ENCODE measurements at places on chromosomes 2 and 18.

DNA sequence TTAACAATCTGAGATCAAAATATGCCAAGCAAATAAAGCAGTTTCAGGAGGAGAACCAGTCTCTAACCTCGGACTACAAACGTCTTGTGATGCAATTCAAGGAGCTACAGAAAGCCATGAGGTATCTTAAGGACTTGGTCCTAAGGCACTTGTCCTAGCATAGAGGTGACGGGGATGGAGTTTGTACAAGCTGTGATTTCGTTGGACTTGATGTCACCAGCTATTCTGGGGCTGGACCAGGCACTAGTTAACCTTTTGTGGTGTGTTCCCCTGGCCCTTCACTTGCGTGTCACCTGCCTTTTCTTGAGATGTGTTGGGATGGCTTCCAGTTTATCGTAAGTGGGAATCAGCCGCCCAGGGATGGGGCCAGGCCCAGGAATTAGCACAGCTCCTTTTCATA, 33.7 kb downstream of the OTOF start:
- DNase-seq: no peak

DNA sequence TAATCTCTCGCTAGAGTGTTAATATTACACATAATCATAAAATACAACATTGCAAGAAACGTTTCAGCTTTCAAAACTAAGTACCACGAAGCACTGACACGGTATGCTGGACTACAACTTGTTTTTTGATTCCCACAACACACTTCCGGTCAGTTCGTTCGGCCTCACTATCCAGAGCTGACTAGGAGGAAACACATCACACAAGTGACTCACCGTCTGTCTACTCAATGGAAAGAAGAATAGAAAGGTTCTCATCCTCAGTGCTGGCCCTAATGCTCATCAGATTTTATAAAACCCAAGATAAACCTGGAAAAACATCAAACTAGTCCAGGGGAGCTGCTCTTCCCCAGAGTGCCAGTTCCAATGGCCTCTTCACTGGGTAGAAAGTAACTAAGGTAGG, 42.9 kb downstream of the ZNF385B start:
- no peak for DNase-seq

DNA sequence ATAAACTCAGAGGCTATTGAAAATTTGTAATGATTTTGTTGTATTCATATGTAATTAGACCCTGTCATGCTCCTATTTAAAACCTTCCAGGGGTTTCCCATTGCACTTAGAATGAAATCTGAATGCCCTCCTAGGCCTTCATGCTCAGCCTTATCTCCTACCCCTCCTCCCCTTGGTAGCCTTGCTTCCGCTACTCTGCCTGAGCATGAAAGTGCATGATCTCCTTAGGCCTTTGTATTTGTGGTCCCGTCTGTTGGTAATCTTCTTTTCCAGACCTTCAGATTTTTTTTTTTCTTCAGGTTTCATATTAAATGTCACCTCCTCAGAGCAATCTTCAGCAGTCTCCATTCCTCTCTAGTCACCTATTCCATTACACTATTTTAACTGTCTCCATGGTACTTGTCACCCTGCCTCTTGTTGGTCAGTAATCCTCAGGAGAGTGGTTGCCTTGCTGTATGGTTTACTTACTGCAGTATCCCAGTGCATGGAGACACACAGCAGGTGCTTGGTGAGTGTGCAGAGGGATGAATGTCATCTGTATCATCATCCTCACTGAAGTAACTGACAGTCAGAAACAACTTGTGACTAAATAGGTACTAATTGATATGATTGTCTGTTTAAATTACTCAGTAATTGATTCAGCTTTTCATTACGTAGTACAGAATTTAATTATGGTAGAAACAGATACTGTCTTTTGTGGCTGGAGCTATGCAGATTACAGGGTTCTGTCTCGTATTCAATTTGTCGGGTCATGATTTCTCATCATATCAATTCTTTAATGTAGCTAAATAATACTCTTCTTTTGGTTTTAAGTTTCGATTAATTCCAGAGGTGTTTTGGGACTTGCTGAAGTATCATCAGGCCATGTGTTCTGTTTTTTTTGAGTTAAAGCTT, 63.9 kb downstream of the PHLPP1 start:
- no peak for DNase-seq

- no peak for DNase-seq
These were observed 3.0 kb downstream of the TTC32 start for GRCh38 chr2:19898592-19899329.

DNA sequence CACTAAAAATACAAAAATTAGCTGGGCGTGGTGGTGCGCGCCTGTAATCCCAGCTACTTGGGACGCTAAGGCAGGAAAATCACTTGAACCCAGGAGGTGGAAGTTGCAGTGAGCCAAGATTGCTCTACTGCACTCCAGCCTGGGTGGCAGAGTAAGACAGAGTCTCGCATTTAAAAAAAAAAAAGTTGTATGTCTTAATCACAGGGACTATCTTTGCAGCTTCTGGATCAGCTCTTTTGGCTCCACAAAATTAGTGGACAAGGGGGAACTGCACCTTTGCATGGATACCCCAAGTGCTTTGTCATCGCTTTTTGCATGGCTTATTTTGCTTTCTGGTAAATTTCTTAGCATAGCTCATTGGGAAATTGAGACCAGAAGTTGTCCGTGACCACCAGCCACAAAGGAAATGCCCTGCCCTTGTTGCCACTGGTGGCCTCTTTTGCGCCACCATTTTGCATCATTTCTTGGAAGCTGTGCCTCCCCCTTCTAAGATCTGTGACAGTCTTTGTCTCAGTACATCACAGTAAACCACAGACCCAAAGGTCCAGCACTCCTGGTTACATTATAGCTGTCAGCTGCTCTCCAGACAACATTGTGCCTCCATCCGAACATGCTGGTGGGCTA, 43.9 kb upstream of the PCBP1 start:
- DNase-seq: no peak

- DNase-seq: no peak
These were observed 1597.5 kb upstream of the PIK3C3 start for GRCh38 chr18:40357536-40357935.

DNA sequence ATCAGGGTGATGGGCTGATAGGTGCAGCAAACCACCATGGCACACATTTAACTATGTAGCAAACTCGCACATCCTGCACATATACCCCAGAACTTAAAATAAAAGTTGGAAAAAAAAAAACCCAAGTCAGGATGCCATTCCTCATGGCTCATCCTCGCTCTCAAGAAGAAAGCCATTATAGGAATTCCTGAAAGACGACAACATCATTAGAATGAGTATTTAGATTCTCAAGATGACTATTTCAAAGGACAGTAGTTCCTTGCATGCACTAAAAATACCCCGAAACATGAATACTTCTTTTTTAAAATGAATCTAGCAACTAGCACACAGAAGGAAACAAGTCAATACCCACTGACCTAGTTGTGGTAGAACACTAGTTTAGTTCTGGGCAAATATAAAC, 285.8 kb upstream of the REV1 start:
- no peak for DNase-seq

DNA sequence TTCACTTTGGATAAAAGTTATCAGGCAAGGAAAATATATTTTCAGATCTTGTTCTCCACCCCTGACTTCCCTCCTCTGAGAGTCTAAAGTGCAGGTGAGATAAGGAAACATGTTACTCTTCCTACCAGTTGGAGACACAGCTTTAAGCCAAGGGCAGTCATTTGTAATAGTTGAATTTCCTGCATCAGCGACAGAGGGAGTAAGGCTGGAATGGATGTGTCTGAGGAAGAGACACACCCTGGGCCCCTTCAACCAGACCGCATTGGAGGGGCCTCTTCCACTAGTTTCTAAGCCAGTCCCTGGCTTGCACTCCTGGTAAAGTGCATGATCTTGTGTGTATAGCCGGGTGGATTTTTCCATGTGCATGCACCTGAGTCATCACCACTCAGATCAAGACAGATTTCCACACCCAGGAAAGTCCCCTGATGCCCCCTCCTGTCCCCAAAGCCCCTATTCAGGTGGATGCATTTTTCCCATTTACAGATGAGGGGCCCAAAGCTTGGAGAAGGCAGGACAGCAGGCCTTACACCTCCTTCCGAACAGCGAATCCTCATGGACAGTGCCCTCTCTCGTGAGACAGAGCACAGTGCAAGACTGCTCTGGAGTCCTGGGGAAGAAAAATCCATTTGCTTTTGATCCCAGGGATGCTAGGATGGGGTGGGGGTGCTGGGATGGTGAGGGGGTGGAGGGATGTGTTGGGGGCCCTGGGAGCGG, 66.7 kb upstream of the SH3RF3 start:
- no peak for DNase-seq

GRCh38 chr2:239312081-239312511, 88.7 kb downstream of the HDAC4 start:
- no peak for DNase-seq

DNA sequence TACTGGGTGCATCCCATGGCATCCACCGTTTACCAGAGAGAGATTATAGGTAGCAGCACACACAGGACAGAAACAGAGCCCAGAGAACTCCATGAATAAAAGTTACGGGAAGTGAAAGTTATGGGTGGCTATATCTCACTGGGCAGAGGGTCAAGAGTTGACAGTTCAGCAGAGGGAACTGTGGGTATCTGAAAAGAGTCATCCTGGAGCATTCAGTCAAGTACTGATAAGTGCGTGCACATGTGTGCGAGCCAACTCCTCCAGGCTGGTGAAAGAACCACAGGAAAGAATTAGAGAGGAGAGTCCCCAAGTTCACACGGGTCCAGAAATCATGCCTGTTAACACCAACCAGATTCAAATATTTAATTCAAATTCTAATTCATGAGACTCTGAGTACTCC, 1588.2 kb downstream of the LRP1B start:
- DNase-seq: no peak

- DNase-seq: no peak
These were observed 26.2 kb downstream of the CFAP53 start for GRCh38 chr18:50240080-50240563.

- no peak for DNase-seq
These were observed 90.0 kb upstream of the CTDP1 start for GRCh38 chr18:79589601-79590091.

- no peak for DNase-seq
These were observed 38.8 kb upstream of the PSME4 start for GRCh38 chr2:54009549-54009948.

GRCh38 chr2:119700866-119701265, 21.9 kb downstream of the TMEM177 start:
- no peak for DNase-seq

Data from brain (organoid and tissue), 16 donors.